ENCODE measurements at places on chromosomes 2 and 18.

DNA sequence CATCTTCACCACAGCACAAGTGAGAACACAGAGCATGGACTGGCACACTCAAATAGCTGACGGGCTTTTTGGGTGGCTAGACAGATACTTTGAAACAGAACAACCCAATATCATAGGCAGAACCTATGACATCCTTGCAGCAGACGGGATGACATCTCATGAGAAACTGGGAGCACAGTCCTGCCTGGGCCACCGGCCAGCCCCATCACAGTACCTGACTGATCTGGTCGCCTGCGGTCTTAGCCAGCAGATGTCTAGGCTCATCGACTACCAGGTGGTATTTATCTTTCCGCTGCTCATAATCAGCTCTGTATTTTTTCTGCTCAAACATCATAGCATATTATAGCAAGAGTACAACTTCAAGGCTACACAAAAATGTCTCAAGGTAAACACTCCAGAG lies 124.3 kb downstream of the RIF1 start:
- DNase-seq = no peak

DNA sequence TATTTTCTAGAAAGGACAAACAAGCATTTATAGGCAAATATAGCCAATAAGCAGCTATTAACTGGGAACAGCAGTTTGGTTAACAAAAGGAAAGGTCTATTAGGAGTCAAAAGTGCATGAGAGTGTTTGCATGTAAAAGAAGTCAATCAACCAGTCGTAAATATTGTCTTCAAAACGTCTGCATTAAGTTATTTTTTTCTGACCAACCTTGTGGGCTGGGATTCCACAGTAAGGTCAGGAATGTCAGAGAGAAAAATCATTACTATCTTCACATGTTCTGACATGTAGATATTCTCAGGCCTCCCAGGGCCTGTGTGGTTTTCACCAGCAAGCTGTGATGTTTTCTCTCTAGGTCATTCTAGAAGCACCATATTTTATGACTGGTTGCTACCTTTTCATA lies 922.5 kb downstream of the SUCLG1 start:
- no peak for DNase-seq

DNA sequence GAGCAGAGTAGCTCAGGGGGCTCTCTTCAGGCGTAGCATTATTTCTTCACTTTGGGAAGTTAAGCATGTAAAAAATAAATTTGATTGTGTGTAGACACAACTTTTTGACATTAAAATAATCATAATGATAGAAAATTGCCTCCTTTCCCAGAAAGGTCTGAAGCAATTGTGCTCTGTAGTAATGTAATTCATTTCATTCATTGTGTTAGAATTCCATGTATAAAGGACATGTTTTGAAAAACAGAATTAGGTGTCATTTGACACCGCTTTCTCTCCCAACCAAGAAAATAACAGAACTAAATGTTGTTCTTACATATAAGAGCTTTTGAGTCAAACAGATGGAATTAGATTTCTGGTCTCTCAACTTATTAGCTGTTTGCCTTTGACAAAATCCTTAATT lies 1064.2 kb upstream of the FAM98A start:
- DNase-seq = no peak

DNA sequence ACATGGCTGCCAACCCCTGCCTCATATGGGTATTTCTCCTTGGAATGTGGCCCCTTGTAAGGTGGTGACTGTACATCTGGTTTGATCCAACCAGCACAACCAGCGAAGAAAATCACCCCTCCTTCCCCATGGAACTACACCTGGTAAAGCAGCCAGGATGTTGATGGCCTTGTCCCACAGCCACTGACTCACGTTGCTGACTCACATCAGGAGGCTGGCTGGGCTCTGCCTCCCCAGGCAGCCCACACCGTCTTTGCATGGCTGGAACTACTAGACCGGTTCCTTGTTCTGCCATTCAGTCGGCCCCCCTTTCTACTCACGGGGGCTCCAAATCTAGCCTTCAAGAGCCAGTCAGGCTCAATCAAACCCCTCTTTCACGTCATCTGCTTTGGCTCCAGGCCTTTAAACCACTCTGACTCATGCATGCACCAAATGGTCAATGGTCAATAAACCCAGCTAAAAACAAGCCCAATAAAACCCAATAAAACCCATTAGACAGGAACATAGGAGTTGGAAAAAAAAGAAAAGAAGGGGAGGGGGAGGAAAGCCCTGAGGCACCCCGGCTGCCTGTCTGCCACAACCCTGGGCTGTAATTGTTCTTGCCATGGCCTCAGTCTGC lies 114.8 kb downstream of the PLB1 start:
- DNase-seq = no peak

DNA sequence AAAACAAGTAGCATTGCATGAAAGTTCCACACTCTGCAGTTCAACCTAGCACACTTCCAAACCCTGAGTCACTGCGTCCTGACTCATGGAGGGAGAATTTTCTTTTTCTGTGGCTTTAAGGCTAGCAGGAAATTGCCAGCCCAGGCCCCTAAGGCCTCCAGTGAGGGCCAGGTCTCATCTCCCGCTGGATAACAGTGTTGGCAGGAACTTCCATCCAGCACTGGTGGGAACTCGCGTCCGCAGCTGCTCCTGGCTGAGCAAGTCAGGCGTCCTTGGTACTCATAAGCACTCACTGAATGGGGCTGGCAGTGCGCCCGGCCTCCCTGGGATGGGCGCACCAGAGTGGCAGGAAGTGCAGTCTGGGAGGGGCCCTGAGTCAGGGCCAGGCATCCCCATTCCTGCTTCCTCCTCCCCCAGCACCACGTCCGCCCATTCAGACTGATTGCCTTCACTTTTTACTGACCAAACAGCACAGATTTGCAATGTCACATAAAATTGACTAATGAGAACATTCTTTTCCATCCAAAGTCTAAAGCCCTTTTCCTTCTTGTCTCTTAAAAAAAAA lies 14.3 kb downstream of the MALL start:
- DNase-seq = no peak

GRCh38 chr2:169891593-169892298 lies 64.5 kb downstream of the UBR3 start:
- DNase-seq = no peak

GRCh38 chr2:191571163-191571769 lies 106.7 kb upstream of the NABP1 start:
- no peak for DNase-seq

DNA sequence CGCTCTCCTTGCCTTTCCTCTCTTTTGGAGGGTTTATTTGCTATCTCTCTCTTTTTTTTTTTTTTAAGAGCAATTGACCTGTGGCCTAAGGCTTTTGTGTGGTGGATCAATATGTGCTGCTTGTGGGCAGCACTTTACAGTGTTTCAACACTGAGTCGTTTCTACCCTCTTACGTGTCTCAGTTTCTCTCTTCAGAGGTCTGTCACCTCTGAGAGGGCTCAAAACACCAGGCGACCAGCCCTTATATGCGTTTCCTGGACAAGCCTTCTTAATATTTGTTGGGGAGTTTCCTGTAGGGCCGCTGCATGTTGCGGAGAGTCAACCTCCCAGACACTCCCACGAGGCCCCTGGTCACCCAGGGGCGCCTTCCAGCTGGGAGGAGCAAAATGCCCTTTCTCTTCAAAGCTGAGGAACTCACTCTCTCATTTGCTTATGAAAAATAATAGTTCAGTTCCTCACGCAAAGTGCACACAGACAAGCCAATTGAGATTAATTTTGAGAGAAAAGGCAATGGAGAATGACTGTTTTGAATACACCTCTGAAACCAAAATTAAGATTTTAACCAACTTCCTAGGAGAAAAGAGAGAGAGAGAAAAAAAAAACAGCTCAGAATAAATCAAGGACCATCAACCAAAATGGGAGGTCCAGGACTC lies 96.3 kb upstream of the B3GNT2 start:
- DNase-seq = no peak

GRCh38 chr18:76491473-76491775 lies 3.6 kb downstream of the ZNF516 start:
- DNase-seq = peak; percentile 58

- peak; percentile 58 for DNase-seq
These were observed 1.7 kb downstream of the NCK2 start for GRCh38 chr2:105746177-105747080.

- no peak for DNase-seq
These were observed 72.1 kb downstream of the COL6A3 start for GRCh38 chr2:237341872-237342271.

GRCh38 chr2:85713836-85714235 lies 19.7 kb downstream of the GNLY start:
- no peak for DNase-seq

DNA sequence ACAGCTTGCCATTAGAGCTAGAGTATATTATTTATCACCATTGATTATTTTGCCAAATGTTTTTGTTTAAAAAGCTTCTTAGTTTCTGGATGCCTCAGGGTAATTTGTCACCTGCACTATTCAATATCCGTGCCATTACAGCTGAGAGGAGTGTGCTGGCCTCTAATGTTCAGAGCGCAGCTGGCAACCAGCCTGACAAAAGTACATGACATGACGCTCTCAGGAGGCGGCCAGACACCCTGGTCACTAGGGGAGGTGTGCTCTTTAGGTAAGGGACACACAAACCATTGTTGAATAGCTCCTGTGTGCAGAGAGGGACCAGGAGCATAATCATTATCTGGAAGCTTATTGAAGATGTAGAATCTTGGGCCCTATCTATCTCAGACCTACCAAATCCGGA lies 20.3 kb downstream of the LIMS1 start:
- no peak for DNase-seq

DNA sequence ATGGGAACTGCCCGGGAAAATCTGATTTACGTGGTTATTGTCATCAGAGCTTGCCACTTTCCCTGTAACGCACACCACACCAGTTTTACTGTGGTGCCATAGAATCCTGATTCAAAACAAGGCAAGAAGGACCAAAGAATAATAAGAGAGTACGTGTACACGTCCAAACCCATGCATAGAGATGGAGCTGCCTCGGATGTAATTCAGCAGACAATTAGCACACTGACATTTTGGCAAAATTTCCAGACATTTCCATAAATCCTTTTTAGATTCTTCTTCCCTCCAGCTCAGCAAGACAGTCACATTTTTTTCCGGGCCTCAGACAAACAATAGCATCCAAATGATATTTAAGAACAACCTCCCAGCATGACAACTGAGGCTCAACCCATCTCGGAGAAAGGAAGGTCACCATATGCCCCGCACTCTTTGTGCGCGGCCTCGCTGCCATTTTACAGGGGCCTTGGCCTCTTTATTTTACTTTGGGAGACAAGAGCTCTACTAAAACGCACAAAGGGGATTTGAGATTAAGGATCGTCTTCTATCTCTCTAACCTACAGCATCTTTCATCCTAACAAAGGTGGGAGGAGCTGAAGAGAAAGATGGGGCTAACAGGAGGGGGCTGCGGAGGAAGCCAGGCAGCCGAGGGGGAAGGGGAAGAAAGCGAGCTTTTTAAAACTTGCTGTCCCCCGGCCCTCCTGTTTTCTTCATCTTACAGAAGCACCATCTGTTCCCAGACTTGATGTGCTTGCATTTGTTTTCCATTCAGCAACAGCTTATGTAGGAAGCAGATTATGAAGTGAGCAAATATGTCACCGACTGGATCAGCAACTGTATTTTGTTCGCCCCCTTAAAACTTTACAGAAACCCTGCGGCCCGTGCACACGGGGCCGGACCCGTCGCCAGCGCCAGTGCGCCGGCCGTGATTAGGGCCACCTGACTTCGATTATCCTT lies 61.0 kb downstream of the CDCA7 start:
- no peak for DNase-seq

DNA sequence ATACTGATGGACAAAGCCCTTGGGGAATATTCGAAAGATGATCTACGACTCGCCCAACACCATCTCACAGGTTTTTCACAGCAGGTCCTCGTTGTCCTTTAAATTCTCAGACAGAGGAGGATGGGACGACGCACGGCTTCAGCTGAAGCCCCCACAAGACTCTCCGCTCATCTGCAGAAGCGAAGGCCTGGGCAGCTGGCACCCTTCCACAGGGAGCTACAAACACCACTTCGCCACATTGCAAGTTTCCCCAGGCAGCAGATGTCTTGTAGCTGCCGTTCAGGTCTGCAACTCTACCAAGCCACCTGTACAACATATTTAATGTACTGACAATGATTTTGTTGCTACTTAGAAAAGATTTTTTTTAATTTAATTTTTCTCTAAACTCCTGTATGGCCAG lies 642.9 kb downstream of the ZEB2 start:
- DNase-seq = no peak

GRCh38 chr18:23541349-23542093 lies 38.2 kb downstream of the RMC1 start:
- no peak for DNase-seq
